Activated naive CD8-positive, alpha-beta T cell treated with anti-CD3 and anti-CD28 coated beads for 36 hours (primary cell): ENCODE measurements at places on chromosomes 7 and 10. TPM values are rescaled to one million over a fixed set of nuclear protein-coding genes. Genes with fewer than 3 reads are reported as not detected.

The CPVL gene
- total RNA-seq = not detected

- no peak overlapping the region for H3K27ac ChIP-seq
- H3K27me3 ChIP-seq = no peaks in the 10 kb centered on the region
- no peak overlapping the region for H3K4me3 ChIP-seq
- peaks cover 2% of the 10 kb centered on the region for H3K36me3 ChIP-seq
- DNase-seq = no peak
Observed at GRCh38 chr10:99906470-99906869, 103.3 kb downstream of the DNMBP start.

DNA sequence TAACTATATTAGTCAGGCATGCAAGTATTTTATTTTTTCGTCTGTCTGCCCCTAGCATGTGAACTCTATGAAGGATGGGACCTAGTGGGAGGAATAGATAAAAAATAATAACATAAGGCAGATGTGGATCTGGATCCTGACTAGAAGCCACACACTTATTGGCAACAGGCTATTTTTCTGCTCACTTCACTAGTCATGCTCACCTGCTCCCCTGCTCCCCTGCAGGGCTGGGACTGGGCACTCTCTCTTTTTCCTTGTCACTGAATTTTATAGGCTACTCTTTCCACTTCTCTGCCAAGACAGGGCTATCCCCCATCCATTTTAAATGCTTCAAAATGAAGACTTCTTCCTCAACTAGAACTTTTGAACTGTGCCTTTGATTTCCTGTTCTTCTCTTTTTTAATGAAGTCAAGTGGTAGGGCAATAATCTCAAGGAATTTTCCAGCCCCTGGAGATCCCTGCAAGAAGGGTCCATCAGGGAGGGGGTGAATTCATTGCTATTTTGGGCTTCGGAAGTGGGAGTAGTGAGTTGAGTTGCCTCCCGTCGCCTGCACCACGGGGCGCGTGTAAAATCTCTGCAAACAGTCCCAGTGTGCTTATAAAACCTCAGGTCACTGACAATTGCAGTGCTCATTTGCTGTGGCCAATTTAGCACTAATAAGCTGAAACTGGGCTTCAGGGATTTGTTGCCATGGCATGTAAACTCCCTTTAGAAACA is 156.7 kb upstream of the NPVF start:
- no peak overlapping the region for H3K4me3 ChIP-seq
- DNase-seq = no peak
- no peaks in the 10 kb centered on the region for H3K4me1 ChIP-seq

GRCh38 chr10:122050811-122051210 is 61.8 kb downstream of the TACC2 start:
- no peak overlapping the region for H3K4me3 ChIP-seq
- no peaks in the 10 kb centered on the region for H3K36me3 ChIP-seq
- no peak for DNase-seq
- H3K27me3 ChIP-seq = peaks cover 9% of the 10 kb centered on the region

DNA sequence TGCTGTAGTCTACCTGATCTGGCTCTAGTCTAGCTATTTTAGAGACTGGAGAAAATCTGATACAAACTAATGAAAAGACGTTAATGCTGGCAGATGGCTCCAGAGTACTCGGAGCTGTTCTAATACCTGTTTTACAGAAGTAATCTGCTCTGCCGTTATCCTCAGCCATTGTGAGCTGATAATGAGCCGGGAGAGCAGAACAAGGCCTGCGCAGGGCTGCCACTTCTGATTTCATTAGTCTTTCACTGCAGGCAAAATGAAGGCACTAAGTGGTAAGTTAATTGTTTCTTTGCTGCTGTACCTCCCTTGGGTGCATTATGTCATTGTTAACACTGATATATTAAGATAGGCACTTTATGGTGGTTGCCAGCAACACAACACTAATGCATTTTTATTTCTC is 456.4 kb upstream of the PFKP start:
- no peaks in the 10 kb centered on the region for H3K36me3 ChIP-seq
- no peaks in the 10 kb centered on the region for H3K4me1 ChIP-seq
- H3K27ac ChIP-seq = no peak overlapping the region
- DNase-seq = no peak

GRCh38 chr7:79272938-79273337 is 180.5 kb downstream of the MAGI2 start:
- H3K36me3 ChIP-seq = no peaks in the 10 kb centered on the region
- H3K27ac ChIP-seq = no peak overlapping the region
- DNase-seq = no peak
- H3K4me1 ChIP-seq = no peaks in the 10 kb centered on the region

The ASB15 gene
- total RNA-seq = not detected

DNA sequence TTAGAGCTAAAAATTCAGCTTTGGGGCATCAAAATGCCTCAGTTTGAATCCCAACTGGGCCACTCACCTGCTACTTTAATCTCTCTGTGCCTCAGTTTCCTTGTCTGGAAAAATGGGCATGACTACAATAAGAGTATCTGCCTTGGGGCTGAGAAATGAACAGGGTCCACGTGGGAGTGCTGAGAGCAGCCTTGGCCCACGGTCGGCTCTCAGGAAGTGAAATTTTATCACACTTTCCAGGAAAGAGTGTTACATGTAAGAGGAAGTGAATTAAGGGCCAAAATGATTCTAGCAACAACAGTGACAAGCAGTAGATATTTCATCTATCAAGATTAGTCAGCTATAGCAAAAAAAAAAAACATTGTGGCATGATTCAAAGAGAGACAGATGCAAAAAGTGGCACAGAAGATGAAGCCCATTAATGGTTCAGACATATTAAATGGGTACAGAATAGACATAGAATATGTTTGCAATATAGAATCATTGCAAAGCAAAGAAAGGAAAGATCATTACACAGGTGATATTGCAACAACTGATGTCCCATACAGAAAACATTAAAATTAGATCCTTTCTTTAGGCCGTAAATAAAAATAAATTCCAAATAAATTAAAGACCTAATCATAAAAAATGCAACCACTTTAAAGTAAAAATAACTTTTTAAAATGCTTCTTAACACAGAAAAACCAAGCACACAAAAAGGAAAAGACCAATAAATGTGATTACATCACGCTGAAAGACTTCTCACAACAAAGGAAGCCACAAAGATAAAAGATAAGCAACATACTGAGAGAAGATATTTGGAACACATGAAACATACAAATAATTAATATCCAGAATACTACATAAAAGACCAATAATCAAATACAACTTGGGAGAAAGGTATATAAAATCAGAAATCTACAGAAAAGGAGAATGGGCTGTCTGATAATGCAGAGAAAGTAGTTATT is 4.3 kb downstream of the TMEM273 start:
- DNase-seq = no peak
- H3K27me3 ChIP-seq = peaks cover 55% of the 10 kb centered on the region

DNA sequence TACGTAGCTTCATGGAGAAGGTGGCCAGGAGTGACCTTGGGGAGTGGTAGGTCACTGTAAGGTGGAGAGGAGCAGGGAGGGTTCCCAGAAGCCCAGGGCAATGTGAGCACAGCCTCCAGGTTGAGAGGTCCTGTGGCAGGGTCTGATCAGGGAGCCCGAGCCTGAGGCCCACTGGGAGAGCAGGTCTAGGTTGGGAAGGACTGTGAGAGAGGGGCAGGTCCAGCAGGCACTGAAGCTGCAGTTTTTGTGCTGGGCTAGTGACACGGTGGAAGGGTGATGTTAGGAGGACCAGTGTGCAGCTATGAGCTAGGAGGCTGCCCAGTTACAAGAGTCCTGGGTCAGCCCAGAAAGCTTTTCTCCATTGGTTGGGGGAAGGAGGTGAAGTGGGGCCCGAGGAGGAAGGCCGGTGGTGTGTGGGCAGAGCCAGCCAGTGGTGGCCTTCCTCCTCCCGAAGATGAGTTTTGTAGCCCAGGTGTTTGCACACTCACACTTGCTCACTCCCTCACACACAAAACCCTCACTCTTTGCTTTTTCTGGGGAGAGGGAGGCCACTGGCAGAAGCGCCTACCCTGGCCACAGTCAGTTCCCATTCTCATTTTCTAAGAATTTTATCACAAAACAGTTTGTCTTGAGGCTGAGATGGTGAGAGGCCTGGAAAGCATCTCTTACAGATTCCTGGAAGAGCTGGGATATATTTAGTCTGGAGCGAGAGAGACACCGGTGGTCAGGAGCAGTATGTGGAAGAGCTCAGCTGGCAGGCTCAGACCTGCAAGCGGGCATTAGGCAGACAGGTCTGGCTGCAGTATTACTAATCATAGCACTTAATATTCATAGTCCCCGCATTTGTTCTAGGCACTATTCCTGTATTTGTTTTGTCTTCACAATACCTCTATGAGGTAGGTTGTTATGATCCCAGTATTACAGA is 57.1 kb downstream of the ZNF467 start:
- H3K27ac ChIP-seq = no peak overlapping the region
- peaks cover 20% of the 10 kb centered on the region for H3K4me1 ChIP-seq
- peak overlapping the region; percentile 86 for H3K4me3 ChIP-seq
- DNase-seq = no peak
- H3K36me3 ChIP-seq = peaks cover 5% of the 10 kb centered on the region

DNA sequence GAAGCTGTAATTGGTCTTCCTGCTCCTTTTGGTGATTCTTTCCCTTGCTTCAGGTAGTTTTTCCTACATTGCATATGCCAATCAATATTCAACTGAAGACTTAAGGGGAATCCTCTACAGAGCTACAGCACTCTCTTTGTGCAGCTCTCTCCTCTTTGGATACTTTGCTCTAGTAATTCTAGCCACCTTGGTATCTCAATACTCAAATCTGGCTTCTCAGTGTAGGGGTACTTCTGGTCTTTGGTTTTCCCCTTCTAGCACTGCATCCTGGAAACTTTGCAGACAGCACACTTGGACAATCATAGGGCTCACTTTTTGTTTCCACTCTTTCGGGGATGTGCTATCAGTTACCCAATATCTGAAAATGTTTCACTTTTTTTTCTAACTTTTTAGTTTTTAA is 9.9 kb downstream of the PHTF2 start:
- DNase-seq = no peak
- no peaks in the 10 kb centered on the region for H3K27me3 ChIP-seq
- H3K4me3 ChIP-seq = no peak overlapping the region
